Spinal cord (tissue), 10 donors: ENCODE measurements at places on chromosomes 3 and 15. TPM values are rescaled to one million over a fixed set of nuclear protein-coding genes. Genes with fewer than 3 reads are reported as not detected.

The BTD gene
- 32.2 TPM for total RNA-seq

The MAP6D1 gene
- 17.1 TPM for total RNA-seq

The C3orf62 gene
- total RNA-seq: 4.5 TPM

GRCh38 chr3:27533261-27533607 lies 49.0 kb upstream of the SLC4A7 start:
- no peaks in the 10 kb centered on the region for H3K27me3 ChIP-seq
- no peak overlapping the region for H3K4me3 ChIP-seq

DNA sequence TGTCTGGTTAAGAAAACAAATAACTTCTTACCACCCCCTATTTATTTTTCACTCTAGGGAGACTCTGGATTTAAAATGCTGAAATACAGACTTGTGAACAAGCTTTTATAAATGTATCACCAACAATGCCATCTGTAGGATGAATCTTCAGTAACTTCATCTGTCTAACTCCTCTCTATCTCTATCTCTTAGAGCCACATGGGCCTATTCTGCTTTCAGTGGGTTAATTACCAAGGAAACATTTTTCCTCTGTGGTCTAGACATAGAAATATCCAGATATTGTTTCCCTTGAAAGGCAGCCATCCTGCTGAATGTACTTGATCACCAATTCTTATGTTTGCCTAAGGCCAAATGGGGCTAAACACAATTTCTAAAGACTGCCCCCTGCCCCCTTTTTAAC lies 167.6 kb upstream of the COL8A1 start:
- no peak overlapping the region for H3K27ac ChIP-seq
- H3K4me3 ChIP-seq: no peak overlapping the region
- H3K36me3 ChIP-seq: no peaks in the 10 kb centered on the region
- DNase-seq: no peak
- H3K27me3 ChIP-seq: no peaks in the 10 kb centered on the region
- no peaks in the 10 kb centered on the region for H3K4me1 ChIP-seq

DNA sequence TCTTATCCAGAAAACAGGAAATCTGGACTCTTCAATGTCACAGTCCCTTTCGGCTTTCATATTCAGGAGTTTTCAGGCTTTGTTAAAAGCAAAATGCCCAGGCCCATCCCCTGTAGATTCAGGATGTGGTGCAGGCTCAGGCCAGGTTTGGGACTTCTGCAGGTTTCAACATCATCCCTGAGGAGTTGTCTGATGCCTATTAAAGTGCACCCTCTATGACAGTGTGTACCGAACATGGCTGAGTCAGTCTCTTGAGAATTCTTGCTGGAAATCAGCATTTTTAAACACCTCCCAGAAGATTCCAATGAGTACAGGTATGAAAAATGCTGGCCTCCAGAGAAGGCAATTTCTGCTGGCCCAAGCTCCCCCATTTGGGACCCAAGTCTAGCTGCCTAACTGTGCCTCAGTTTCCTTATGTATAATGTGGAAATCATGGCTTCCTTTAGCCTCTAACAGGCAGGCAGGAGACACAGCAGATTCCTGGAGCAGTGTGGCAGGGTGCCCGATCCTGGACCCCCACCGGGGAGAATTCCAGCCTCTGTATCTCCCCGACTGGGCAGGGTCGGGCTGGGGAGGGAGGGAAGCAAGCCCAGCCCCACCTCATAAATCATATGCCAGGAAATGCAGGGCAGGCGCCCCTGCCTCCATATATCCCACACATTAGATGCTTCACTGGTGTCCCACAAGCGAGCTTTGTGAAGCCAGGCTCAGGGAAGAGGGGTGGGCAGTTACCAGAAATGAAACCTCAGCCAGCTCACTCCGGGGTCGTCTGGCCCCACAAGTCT lies 44.4 kb upstream of the SLC6A11 start:
- peaks cover 43% of the 10 kb centered on the region for H3K4me1 ChIP-seq
- no peaks in the 10 kb centered on the region for H3K27me3 ChIP-seq
- no peaks in the 10 kb centered on the region for H3K36me3 ChIP-seq
- DNase-seq: peak; percentile 81
